Activated T-cell treated with anti-CD3 and anti-CD28 coated beads for 24 hours (primary cell): ENCODE measurements at places on chromosomes 12 and 14.

- DNase-seq = no peak
Measured at GRCh38 chr14:75280291-75280830, 1.7 kb downstream of the FOS start.

- no peak for DNase-seq
Measured at GRCh38 chr12:94817695-94818075, 167.3 kb upstream of the TMCC3 start.

DNA sequence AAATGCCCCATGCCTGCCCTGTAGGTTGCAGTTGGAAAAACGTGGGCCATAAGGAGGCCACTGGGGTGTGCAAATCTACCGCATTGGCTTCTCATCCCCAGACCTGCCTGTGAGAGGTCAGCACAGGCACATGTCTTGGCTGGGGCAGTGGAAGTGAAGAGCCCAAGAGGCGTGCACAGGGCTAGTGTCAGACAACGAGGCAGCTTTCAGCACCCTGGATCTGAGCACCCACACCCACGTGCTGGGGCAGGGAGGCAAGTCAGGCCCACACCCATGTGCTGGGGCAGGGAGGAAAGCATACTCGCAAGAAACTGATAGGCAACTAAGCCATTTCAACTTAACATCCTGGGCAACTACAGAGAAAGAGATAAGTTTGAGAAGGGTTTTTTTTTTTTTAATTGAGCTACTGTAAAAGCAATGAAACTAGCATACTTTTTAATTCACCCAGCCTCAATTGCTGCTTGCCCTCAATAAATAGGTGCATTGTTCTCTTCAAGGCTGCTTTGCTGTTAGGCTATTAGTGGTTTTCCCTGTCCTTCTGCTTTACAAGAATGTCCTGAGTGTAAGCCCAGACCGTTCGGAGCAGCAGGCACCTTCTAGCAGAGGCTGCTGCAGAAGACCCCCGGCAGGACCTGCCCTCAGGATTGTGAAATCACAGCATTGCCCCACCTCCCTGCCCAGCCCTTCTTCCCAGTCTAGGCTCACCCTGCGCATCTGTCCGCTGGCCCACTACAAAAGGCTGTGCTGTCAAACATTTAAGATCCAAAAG lies 355.3 kb upstream of the FKBP4 start:
- no peak for DNase-seq

DNA sequence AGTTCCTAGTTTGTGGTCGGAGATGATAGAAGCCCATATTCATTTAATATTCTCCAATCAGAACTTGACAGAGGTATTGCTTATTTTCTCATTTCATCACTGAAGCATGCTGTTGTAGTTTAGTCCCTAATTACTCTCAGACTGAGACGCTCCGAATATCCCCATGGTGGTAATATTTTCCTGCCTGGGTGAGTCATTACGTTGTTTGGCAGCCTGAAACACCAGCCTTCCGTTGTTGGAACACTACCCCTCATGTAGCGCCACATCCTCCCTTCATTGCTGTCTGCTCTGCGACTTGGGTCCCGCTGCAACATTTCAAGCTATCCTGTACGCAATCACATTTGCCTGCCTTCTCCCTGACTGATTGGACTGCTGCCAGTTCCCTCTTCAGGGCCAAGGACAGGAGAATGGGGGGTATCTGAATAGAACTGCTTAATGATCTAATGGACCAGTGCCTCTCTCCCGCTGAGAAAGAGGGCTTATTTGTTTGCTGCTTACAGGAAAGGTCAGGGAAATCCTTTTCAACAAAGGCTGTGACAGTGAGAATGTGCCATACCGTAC lies 369.1 kb downstream of the NPAS3 start:
- no peak for DNase-seq

GRCh38 chr14:76769636-76770292 lies 8.5 kb downstream of the VASH1 start:
- DNase-seq = no peak
